A549 treated with RU486 at 1 μM for 4 hours (cell line): ENCODE measurements at places on chromosomes 1 and 21. TPM values are rescaled to one million over a fixed set of nuclear protein-coding genes. Genes with fewer than 3 reads are reported as not detected.

The PM20D1 gene
- not detected in 5 replicates for total RNA-seq

The NBPF3 gene
- total RNA-seq, result 6.0 to 7.0 TPM (median 6.3 TPM) in 5 replicates

The NKAIN1 gene
- 0.97 to 1.6 TPM (median 1.1 TPM) in 5 replicates for total RNA-seq

The DMBX1 gene
- 0.71 to 1.2 TPM (median 1.0 TPM) in 5 replicates for total RNA-seq

The ZNF648 gene
- total RNA-seq, result not detected in 5 replicates

The FLG2 gene
- total RNA-seq, result not detected in 5 replicates

The ALPL gene
- total RNA-seq, result 0.16 to 0.35 TPM (median 0.25 TPM) in 5 replicates

The KCNE2 gene
- not detected in 5 replicates for total RNA-seq

The IL24 gene
- total RNA-seq, result 0.17 to 0.35 TPM (median 0.30 TPM) in 5 replicates

The CELA3A gene
- total RNA-seq, result not detected in 5 replicates

The OXCT2 gene
- total RNA-seq, result 0.32 to 0.60 TPM (median 0.52 TPM) in 5 replicates

The YBX1 gene
- total RNA-seq, result 738 to 825 TPM (median 781 TPM) in 5 replicates

The SFN gene
- 480 to 623 TPM (median 596 TPM) in 5 replicates for total RNA-seq

The CFHR5 gene
- not detected in 5 replicates for total RNA-seq

The DNAH14 gene
- 6.8 to 18.1 TPM (median 17.5 TPM) in 5 replicates for total RNA-seq

The B3GALT2 gene
- not detected in 5 replicates for total RNA-seq

The TAS1R1 gene
- total RNA-seq, result not detected in 5 replicates

The TPTE gene
- not detected in 5 replicates for total RNA-seq

The ADAMTSL4 gene
- 2.4 to 4.3 TPM (median 2.8 TPM) in 5 replicates for total RNA-seq

The DISP3 gene
- 0.15 to 0.26 TPM (median 0.16 TPM) in 4 of 5 replicates, not detected in the other for total RNA-seq

The KCNJ9 gene
- not detected in 5 replicates for total RNA-seq

The TCEA3 gene
- 0.27 to 0.45 TPM (median 0.42 TPM) in 5 replicates for total RNA-seq

The KIF1B gene
- total RNA-seq, result 7.6 to 14.4 TPM (median 13.8 TPM) in 5 replicates

The NR1I3 gene
- not detected in 5 replicates for total RNA-seq

The PPIAL4G gene
- not detected in 5 replicates for total RNA-seq

The BARHL2 gene
- total RNA-seq, result not detected in 5 replicates

The TMOD4 gene
- total RNA-seq, result 0.29 TPM in 1 of 5 replicates, not detected in the others

The RNF187 gene
- 55.9 to 91.2 TPM (median 83.2 TPM) in 5 replicates for total RNA-seq

The ZBTB8A gene
- 2.2 to 4.5 TPM (median 3.5 TPM) in 5 replicates for total RNA-seq
